ENCODE measurements at places on chromosomes 7 and 10. TPM values are rescaled to one million over a fixed set of nuclear protein-coding genes. Genes with fewer than 3 reads are reported as not detected.

GPER1 gene
- not detected for total RNA-seq

DYNC1I1 gene
- not detected for total RNA-seq

NAT16 gene
- not detected for total RNA-seq

MAPK8 gene
- 32.3 TPM for total RNA-seq

LGI1 gene
- not detected for total RNA-seq
